ENCODE measurements at places on chromosomes 12 and 14.

GRCh38 chr12:52838609-52839435 lies 4.7 kb upstream of the KRT79 start:
- DNase-seq: peak; percentile 58

- no peak for DNase-seq
Measured at GRCh38 chr14:104651876-104652260, 37.5 kb upstream of the INF2 start.

DNA sequence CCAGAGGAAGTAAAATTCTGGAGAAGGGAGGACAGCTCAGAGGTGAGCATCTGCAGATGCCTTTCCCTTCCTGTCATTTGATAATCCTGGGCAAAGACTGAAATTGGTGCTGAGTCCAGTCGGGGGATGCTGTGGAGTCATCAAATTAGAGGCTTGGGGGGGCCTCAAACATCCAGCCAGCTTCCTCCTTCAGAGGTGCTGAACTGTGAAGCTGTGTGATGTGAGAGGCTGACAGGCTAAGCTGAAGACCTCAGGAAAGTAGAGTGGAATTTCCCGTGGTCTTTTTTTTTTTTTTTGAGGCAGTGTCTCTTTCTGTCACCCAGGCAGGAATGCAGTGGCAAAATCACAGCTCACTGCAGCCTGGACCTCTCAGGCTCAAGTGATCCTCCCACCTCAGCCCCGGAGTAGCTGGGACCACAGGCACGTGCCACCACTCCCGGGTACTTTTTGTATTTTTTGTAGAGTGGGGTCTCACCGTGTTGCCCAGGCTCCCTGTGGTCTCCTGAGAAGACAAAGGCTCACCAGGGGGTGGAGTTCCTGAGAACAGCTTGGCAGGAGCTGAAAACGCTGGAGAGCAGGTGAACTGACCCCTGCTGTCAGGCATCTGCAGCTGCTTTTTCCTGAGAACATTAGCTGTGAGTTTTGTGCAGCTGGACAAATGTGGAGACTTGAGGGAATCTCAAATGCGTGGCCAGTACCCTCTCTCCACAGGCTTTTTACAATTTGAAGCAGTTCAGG lies 6.1 kb upstream of the TCL1B start:
- no peak for DNase-seq

DNA sequence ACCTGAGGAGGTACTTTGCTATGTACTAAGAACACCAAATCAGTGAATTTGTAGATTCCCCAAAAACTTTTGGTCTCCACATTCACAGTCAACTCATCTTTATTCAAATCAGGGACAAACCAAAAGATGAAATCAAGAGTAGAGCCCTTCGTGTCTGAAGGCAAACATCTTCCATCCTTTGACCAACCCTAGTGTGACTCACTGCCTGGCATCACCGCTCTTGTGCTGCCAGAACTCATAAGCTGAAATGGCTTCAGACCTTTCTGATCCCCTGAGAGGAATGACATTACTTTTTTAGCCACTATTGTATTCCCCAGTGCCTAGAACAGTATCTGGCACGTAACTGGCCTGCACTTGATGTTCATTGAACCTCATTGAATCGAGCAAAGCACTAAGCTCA lies 50.1 kb downstream of the GOLGA5 start:
- no peak for DNase-seq

DNA sequence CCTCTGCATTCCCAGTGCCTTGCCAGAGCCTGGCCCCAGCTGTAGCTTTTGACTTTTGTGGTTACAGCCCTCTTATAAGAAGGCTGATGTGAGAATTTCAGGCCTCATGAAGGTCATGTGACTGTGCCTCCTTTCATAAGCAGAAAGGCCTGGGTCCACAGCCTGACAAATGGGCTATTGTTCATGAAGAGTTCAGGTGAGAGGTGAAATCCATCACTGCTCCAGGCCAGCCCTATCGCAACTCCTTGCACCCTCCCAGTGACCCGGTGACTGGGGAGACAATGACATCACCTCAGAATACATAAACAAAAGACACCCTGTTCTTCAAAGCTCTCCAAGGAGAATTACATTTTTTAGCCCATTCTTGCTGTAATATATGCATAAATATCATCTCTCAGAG lies 321.5 kb downstream of the PCNX1 start:
- no peak for DNase-seq

DNA sequence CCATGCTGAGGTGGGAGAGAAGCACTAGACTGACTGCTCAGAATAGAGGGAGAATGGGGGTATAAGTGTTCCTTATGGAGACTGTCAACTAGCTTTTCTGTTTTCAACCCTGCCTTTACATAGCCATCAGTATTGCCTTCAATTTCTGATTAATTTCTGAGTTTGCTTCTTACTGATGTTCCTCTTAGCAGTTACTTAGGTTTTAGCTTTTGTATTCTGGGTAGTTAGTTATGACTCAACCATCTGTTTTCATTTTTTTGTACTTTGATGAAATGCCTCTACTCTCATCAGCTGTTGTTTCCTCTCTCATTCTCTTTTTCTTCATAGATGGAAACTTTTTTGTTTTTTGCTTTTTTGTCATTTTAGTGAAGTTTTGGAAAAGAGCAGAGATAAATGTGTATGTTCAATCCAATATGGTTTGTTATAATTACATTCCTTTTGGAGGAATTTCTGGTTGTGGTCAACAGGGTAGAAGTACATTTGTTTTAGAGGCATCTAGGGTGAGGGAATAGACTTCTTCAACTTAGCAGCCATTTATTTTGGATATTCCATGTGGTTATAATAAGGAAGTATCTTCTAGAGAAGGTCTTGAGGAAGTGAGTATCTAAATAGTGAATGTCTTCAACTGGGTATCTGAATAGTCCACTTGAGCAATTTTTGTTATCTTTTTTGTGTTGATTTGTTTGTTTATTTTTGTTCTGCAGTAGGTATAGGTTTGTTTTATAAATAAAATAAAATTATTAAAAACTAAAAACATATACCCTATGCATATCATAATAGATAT lies 29.6 kb downstream of the PMCH start:
- DNase-seq: no peak
